ENCODE measurements at places on chromosomes 3 and 15.

DNA sequence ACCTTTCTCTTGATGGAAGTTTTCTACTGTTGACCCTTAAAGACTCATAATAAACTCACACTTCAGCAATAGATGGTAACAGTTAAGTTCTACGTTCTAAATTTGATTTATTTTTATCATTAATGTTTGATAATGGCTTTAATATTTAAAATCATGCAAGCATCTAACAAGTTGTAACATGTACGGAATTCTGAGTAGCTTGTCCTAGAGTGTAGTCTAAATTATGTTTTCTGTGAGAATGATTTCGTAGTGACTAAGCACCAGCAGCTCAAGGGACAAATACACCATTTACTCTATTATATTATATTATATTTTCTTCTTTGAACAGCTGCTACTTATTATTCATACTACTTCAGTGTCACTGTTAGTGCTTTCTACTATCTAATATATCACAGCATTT is 345.6 kb downstream of the NLGN1 start:
- H3K36me3 ChIP-seq, result no peaks in the 10 kb centered on the region
- H3K27me3 ChIP-seq, result no peaks in the 10 kb centered on the region
- H3K4me3 ChIP-seq, result no peak overlapping the region

DNA sequence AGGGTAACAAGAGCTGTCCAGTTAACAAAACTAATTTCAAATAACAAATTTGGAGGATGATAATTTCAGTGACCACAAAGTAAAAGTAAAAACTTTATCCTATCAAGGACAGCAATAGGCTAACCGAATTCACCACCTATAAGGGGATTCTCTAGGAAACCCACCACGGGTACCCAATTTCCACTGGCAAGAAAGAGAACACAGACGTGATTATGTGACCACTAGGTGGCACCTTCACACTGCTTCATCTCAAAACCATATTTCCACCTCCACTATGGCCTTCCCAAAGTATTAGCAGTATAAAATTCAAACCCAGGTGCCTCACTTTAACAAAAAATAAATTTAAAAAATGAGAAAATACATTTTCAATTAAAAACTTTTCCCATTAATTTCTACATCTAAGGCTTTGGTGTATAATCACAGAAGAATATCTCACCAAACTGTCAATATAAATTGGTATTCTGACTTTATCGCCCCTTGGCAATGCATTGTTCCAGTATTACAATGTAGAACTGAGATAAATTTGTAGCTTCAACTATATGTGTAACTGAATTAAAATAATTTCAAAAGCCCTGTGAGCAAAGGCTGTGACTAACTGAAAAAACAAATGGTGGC is 96.5 kb downstream of the FSIP1 start:
- peaks cover 3% of the 10 kb centered on the region for H3K4me1 ChIP-seq
- no peak overlapping the region for H3K27ac ChIP-seq
- peak; percentile 77 for DNase-seq

DNA sequence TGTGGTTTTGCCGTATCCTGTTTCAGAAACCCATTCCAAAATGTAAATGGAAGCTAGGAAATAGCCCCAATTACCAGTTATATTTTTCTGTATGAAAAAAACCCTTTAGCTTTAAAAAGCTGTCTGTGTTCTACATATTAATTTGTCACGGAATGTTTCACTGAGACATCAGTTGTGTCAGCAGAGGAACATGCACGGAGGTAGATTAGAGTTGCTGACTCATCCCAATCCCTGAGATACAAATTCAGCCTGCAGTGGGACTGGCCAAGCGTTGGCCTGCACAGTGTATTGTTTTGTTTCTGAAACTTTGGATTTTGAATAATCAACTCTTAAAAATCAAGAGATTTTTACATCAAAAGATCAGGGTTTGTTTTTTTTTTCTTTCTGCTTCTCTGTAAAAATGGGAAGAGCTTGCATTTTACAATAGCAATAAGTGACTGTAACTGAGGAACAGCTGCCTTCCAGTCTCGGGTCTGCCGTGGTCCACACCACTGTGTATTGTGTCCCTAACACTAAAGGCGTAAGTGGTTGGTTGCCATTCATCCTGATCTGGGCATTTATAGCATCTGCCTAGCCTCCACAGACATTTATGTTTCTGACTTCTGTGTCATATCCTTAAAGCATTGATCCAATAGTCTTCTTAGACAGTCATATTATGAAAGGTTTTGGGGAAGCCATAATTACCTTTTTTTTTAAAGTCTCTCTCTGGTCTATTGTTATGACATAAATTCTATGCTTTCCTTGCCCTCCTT is 218.1 kb downstream of the ADAMTSL3 start:
- no peaks in the 10 kb centered on the region for H3K27me3 ChIP-seq
- H3K36me3 ChIP-seq, result no peaks in the 10 kb centered on the region
- H3K4me3 ChIP-seq, result no peak overlapping the region
- no peaks in the 10 kb centered on the region for H3K4me1 ChIP-seq

- H3K27me3 ChIP-seq, result peaks cover 2% of the 10 kb centered on the region
- no peak for DNase-seq
- no peak overlapping the region for H3K27ac ChIP-seq
- no peak overlapping the region for H3K4me3 ChIP-seq
These were observed 97.2 kb upstream of the TMCO5A start for GRCh38 chr15:37837276-37837675.

GRCh38 chr3:102124282-102124681 is 275.0 kb downstream of the NFKBIZ start:
- DNase-seq, result no peak
- no peaks in the 10 kb centered on the region for H3K27me3 ChIP-seq
- H3K27ac ChIP-seq, result no peak overlapping the region
- H3K4me1 ChIP-seq, result peaks cover 2% of the 10 kb centered on the region
